ENCODE measurements at places on chromosomes 6 and 20.

- DNase-seq = no peak
These were observed 89.3 kb downstream of the RIN2 start for GRCh38 chr20:19847383-19847782.

GRCh38 chr6:105319331-105319730 lies 83.6 kb downstream of the PREP start:
- no peak for DNase-seq

- DNase-seq = no peak
These were observed 7.1 kb downstream of the CALHM6 start for GRCh38 chr6:116468293-116468692.

DNA sequence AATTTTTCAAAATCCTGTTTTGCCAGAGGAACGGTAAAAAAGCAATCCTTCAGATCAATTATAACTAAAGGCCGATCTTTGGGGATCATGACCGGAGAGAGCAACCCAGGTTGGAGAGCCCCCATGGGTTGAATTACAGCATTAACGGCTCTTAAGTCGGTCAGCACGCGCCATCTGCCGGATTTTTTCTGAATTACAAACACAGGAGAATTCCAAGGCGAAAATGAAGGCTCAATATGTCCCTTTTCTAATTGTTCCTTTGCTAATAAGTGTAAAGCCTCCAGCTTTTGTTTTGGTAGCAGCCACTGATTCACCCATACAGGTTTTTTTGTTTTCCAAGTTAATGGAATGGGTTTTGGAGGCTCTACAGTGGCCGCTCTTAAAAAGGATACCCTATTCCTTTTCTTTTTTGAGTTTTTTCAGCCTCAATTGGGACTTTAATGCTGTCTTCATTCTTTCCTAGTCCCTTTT lies 16.9 kb upstream of the PTCRA start:
- peak; percentile 49 for DNase-seq

DNA sequence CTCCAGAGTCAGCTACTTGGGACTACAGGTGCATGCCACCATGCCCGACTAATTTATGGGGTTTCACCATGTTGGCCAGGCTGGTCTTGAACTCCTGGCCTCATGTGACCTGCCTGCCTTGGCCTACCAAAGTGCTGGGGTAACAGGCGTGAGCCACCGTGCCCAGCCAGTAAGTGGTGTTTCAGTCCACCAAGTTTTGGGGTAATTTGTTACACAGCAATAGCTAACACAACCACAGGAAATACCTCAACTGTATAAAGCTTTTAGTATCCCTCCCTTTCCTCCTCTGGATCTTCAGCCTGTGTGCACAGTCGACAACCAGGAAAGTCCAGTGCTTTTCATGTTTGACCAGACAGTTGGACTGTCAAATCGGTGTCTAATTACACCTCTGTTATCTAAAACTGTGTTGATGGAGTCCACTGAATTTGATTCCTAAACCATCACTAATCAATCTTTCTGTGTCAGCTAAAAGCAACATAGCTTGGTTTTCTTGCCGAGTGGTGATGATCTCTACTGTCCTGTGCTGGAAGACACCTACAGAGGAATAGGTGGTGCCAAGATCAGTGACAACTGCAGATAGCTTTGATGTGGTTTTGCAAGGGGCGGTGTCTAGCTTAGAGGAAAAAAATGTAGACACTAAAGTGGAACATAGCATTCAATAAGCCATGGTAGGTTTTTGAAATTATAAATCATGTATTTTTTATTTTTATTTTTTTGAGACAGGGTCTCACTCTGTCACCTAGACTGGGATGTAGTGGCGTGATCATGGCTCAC lies 22.2 kb upstream of the ZBTB2 start:
- DNase-seq = no peak

DNA sequence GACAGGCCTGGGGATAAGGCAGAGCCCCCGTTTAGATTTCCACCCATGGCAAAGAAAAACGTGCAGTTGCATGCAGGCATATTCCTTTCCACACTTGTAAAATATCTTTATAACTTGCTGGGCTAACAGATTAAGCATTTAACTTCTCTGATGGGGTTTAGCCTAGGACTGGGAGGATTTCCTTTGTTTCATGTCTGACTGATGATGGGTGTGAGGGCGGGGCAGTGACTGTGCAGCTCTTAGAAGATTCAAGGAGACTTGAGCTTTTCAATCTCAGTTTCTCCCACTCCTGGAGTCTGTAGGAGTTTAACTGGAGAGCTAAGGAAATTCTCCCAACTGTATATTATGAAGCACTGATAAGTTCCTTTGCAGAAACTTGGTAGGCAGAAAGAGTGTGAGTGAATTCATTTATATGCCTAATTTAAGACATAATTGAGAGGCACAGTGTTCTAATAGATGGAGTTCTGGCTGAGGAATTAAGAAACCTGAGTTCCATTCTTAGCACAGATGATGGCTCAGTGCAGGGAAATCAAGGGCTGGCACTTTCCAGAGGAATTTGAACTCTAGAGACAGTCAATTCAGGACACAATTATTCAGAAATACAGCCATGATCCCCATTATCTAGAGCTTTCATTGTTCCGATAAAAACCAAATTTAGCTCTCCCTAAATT lies 214.6 kb upstream of the CNR1 start:
- no peak for DNase-seq

GRCh38 chr6:138594758-138595140 lies 95.5 kb upstream of the NHSL1 start:
- DNase-seq = no peak

- no peak for DNase-seq
These were observed 41.4 kb upstream of the ANGPT4 start for GRCh38 chr20:957544-957943.

DNA sequence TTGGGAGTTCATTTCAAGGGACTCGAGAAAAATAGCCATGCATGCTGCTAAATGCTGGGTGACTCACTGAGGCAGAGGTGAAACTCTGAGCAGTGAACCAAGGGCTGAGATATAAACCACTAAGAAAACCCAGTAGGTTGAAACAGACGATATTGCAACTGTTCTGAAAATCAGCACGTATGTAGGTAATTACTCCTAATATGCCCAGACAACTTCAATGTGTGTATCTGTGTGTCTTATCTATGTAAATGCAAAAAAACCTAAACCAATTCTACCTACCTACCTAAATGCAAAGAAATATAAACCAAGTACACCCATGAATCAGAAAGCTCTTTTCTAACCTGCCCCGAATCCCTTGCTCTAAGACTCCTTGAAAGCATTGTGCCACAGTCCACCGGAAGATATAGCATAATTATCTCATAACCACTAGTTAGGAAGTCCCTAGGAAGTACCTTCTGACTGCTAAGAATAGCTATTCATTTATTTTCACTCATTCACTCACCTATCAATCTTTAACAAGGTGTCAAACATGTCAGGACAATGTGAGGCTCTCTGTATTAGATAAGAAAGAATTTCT lies 458.7 kb upstream of the RUNX2 start:
- DNase-seq = no peak

- DNase-seq = no peak
These were observed 49.6 kb downstream of the ZMYND8 start for GRCh38 chr20:47306755-47307370.

GRCh38 chr6:138036111-138036510 lies 71.1 kb downstream of the PERP start:
- no peak for DNase-seq

- peak; percentile 87 for DNase-seq
These were observed 15.8 kb upstream of the RNF182 start for GRCh38 chr6:13908955-13909381.

DNA sequence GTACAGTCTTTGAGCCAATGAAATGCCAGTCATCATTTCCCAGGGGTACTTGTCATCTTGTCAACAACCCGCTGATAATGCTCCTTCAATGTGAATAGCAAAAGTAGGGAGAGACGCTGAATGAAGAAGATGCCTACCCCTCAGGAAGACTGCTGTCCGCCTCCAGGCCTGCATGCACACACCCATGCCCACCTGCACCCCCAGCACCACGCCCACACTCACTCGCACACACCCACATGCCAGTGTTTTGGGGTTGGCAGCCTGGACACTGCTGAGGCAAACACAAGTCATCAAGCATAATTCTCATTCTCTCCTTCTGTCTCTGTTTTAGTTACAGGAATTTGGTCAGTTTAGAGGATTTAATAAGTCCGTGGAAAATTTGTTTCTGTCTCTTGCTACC lies 63.6 kb downstream of the SYTL3 start:
- no peak for DNase-seq

DNA sequence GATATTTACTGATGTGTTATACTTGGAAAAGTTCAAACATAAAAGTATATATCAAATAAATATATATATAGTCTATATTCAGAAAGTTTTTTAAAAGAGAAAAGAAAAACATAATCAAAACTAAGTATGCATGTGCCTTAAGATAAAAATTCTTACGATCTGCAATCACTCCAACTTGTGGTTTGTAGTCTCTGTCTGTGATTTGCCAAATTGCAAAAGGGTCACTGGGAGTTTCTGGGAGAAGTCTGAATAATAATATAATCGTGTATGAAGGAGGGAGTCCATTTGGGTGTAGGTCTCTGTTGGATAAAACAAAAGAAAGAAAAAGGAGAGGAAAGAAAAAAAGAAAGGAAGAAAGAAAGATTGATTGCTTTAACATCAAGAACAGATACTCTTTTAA lies 92.4 kb downstream of the COL12A1 start:
- DNase-seq = no peak

DNA sequence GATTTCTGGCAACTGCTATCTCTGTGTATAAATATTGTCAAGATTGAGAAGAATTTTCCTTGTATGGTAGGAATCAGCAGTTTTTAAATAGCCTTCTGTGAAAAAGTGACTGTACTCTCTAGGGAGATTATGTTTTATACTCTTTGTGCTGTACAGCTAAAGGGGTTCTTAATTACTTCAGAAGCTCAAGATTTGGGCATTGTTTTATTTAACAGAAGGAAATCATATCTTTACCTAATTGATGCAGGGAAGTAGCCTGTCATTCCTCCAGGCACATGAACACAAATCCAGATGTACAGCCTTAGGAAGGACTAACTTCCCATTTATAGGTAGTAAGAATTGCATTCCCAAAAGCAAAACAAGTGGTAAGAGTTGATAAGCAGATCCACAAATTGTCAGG lies 1.3 kb downstream of the CALHM5 start:
- DNase-seq = no peak

- no peak for DNase-seq
These were observed 15.1 kb downstream of the PDE7B start for GRCh38 chr6:135866445-135867123.

- DNase-seq = no peak
These were observed 1.3 kb upstream of the FNDC11 start for GRCh38 chr20:63552481-63553249.

DNA sequence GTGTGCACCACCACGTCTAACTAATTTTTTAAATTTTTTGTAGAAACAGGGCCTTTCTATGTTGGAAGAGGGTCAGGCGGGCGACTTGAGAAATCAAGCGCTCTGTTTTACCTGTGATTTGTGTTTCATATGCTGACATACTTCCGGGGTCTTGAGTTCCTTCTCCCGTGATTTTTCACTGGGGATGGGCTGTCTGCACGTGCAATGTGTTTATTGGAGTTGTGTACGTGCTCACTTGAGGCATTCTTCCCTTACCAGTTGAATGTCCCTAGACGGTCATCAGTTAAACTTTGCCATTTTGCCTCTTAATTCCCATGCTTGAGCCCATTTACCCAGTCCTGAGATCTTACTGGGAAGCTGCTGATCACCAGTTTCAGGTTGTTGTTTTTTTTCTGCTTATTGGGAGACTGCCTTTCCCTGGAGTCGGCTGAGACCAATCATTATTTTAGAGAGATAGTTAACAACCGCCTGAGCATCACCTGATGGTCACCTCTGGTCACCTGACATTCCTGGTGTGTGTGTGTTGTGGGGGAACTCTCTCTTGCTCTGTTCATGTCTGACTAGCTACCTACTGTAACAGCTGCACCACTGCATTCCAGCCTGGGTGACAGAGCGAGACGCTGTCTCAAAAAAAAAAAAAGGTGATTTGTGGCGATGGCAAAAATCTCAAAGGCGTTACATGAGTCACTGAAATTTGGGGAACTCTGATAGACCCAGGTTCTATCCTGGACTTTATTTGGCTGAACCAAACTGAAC lies 34.8 kb upstream of the NCOA3 start:
- DNase-seq = no peak

DNA sequence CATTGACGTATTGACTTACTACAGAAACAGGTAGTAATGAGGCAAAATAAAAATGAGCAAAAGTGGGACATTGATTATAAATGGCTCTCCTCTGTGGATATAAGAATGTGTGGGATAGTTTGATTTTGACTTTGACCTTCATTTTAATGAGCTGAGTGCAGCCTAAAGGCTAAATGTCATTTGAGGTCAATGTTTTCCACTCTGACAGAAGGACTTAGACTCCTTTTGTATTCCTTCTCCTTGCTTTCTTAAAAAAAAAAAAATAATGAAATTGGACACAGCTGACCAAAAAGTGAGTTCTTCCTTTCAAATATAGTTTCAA lies 68.6 kb downstream of the MTFR2 start:
- no peak for DNase-seq

DNA sequence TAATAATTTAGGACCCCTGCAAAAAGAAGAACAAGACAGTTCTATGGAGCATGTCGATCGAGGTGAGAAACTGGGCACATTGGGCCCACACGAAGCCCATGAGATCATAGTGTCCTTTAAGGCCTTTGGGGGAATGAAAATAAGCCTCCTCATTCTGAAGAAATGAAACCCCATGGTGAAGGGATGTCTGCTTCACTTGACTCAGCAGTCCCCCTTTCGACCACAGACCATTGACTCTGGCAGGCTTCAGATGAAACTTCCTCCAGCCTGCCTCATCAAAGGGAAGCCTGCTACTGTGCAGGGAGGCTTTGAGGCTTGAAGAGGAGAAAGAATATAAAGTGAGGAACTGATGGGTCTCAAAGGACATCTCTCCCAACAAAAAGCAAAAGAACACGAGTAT lies 144.2 kb upstream of the FBXL4 start:
- DNase-seq = no peak

- DNase-seq = no peak
These were observed 171.5 kb downstream of the LY86 start for GRCh38 chr6:6760002-6760401.

- no peak for DNase-seq
These were observed 8.0 kb upstream of the RTF2 start for GRCh38 chr20:56460459-56460858.

DNA sequence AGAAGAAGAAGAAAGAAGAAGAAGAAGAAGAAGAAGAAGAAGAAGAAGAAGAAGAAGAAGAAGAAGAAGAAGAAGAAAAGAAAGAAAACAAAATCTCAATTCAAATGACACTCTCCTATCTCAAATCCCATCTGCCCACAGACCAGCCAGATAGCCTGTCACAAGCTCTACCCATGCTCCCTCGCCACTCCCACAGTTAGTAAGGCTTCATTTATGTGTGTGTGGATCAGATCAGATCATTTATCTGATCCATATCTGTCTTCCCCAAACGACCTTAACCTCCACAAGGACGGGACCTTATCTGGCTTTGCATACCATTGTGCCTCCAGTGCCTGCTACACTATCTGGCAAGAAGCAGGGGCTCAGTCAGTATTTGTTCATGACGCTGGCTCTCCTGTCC lies 81.9 kb upstream of the RREB1 start:
- DNase-seq = no peak

- DNase-seq = no peak
These were observed 179.9 kb upstream of the DTNBP1 start for GRCh38 chr6:15842727-15843117.

All from cerebellum (tissue), 4 donors.